Bronchial epithelial cell (primary cell): ENCODE measurements at places on chromosomes 3 and 15. TPM values are rescaled to one million over a fixed set of nuclear protein-coding genes. Genes with fewer than 3 reads are reported as not detected.

- DNase-seq = no peak
Observed at GRCh38 chr3:153146191-153147053, 15.6 kb upstream of the RAP2B start.

SEC62 gene
- total RNA-seq = 27.1 and 39.2 TPM in 2 replicates

KIF23 gene
- 3.7 and 7.3 TPM in 2 replicates for total RNA-seq

SQOR gene
- 310 and 317 TPM in 2 replicates for total RNA-seq

ATP13A5 gene
- 0.13 TPM in 1 of 2 replicates, not detected in the other for total RNA-seq

TMC3 gene
- total RNA-seq = not detected in 2 replicates
